Esophagus squamous epithelium (tissue), 5 donors: ENCODE measurements at places on chromosomes 16 and 17.

- no peak for DNase-seq
Observed at GRCh38 chr16:55773859-55774549, 58.9 kb downstream of the CES1 start.

- no peak for DNase-seq
Observed at GRCh38 chr17:50853781-50854180, 12.4 kb downstream of the TOB1 start.

DNA sequence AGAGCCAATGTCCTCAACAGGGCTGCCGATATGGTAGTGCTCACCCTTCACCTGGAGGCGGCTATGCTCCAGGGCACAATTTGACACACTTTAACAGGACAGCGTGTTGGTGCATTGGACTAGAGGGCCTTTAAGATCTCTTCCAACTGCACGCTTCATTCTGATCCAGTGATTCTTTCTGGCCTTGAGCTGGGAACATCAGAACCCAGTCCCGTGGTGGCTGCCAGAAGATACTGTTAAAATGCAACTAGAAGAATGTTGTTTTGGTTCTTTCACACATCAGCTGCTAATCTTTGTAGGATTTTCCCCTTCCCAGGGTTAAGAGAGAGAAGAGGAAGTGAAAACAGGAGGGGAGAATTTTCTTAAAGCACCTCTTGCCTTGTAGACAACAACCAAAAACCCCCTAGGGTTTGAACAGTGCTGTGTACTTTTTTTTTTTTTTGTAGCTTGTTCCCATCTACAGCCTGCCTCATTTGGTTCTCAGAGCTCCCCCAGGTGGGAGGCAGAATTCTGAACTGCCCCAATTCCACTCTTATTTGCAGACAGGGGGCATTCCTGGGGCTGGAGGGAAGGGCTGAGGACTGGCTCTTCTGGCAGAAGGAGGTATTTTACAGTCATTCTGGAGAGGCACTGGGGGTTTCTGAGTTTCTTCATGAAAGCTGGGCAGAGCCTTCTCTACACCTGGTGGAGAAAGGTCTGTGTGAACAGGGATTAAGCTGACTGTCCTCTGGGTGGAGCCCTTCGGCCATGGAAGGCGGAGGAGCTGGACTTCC is 32.4 kb downstream of the SMARCE1 start:
- no peak for DNase-seq

DNA sequence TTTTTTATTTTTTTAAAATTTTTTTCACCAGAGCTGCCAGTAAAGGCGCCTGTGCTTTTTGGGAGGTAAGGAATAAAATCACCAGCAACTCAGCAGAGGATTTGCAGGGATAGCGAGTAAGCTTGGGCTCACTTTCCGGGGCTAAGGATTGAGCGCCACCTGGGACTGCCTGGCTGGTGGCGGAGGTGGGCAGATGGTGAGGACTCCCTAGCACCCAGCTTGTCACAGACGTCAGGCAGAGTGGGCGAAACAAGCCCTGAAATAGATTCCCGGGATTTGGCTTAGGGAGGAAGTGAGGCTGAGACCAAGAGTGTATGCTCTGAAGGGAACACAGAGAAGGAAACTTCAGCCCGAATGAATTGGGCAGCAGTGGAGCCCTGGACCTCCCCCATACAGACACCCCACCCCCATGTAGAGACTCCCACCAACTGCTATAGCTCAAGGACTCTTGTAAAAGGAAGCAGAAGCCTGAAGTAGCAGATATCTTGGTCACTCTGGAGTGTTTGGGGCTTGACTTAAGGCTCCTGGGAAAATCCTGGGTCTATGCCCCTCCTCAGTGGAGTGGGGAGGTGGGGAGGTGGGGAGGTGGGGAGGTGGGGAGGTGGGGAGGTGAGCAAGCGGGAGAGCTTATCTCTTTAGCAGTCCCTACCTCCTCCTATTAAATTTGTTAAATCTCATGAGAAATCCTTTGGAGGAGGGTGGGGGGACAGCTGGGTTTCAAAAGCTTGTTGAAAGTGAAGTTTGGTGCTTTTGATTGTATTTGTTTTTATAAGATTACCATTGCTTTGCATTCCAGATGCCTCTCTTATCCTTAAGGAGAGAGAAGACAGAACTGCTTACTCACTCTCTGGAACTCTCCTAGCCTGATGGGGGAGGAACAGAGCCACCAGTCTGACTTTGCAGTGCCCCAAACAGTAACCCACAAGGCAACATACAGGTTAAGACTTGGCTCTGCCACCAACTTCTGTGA is 8.2 kb downstream of the ARL4D start:
- DNase-seq: no peak

GRCh38 chr17:68740555-68741447 is 139.6 kb upstream of the FAM20A start:
- no peak for DNase-seq

DNA sequence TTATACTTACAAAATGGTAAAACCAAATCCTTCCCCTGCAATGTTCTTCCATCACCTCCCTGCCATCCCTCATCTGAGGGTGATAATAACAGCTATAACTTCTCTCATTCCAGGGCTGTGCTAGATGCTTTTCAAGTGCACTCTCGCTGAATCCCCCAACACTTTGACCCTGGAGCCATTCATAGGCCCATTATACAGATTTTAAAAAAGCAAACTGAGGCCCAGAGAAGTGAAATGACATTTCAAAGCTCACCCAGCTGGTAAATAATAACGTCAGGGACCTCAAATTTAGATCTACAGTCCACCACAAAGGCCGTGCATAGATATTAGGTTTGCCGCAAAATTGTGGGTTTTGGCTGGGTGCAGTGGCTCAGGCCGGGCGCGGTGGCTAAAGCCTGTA is 378.8 kb downstream of the SLC39A11 start:
- no peak for DNase-seq

GRCh38 chr17:45223539-45224528 is 2.1 kb downstream of the FMNL1 start:
- no peak for DNase-seq

- DNase-seq: no peak
Observed at GRCh38 chr17:52681480-52681879, 523.0 kb upstream of the CA10 start.

GRCh38 chr16:12499032-12499745 is 304.5 kb downstream of the CPPED1 start:
- DNase-seq: no peak

DNA sequence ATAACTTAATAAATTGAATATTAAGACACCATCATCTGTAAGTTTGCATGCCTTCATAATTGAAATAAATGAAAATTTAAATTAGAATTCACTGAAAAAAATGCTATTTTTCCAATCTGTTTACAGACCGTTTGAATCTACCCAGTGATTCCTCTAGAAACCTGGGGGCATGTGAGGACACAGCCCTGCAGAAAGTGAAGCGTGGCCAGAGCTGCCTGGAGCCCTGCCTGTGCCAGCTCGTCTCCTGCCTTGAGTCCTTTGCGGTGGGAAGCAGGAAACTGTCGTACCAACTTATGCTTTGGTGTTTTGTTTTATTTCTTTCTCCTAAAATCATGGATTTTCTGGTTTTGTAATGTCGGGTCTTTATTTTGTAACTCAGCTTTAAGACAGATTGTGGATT is 67.8 kb upstream of the FA2H start:
- DNase-seq: no peak
